ENCODE measurements at places on chromosomes 2 and 18.

DNA sequence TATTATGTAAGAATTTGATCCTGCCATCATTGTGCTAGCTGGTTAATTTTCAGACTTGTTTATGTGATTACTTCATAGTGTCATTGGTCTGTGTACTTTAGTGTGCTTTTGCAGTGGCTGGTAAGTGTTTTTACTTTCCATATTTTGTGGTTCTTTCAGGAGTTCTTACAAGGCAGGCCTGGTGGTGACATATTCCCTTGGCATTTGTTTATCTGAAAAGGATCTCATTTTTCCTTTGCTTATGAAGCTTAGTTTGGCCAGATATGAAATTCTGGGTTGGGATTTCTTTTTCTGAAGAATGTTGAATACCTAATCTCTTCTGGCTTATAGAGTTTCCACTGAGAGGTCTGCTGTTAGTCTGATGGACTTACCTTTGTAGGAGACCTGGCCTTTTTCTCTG lies 72.8 kb upstream of the MC4R start:
- DNase-seq = no peak

GRCh38 chr2:150417278-150417677 lies 70.2 kb downstream of the RND3 start:
- DNase-seq = no peak

- no peak for DNase-seq
Measured at GRCh38 chr2:69890881-69891280, 2.9 kb upstream of the SNRNP27 start.

GRCh38 chr2:19710230-19710629 lies 191.6 kb downstream of the TTC32 start:
- no peak for DNase-seq

DNA sequence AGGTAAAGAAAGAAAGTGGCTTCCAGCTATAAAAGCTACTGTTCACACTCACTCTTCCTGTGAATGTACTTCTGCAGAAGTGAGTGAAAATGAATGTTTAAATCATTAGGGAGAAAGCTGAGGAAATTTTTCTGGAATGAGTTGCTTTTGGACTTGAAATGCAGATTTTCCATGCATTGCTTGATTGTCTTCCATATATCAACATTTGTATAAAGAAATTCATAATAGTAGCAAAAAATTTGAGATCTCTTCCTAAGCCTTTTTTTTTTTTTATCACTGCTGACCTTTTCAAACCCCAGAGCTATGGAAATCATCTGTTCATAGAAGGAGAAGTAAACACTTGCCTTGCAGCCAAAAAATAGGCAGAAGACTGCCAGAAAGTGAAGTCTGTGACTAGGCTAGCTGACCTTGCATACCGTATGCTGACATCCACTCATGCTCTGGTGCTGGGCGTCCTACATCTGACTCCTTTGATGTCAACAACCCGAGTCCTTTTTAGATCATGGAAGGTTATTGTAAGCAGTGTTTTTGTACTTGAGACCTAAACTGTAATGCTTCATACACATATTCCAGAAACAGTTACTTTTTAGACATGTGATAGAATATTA lies 154.5 kb upstream of the RASGRP3 start:
- DNase-seq = no peak

DNA sequence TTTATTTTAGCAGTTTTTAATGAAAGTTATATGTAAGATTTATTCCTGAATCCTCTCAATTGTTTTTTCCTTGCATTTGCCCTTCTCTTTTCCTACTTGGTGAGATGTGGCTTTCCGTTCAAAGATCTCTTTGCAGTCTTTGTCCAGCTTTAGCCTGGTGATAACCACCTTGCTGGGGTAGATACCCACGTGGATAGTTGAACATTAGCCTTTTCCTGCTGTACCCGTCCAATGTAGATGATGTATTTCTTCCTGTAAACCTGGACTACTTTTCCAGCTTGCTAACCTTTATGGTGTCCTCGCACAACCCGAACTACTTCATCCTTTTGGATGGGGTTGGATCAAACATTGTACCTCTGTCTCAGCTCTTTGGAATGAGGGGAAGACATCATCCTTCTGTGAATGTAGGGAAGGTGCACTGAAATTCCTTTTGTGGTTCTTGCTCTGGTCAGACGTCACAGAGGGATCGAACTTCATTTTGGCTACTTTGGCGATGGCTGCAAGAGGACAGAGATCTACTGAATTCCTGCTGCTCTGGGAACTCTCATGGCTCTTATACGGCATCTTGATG lies 293.2 kb upstream of the EPAS1 start:
- DNase-seq = no peak

- DNase-seq = no peak
Measured at GRCh38 chr2:174335988-174336500, 1.3 kb downstream of the SP9 start.

- DNase-seq = no peak
Measured at GRCh38 chr2:216014006-216014405, 655 bp upstream of the MREG start.

DNA sequence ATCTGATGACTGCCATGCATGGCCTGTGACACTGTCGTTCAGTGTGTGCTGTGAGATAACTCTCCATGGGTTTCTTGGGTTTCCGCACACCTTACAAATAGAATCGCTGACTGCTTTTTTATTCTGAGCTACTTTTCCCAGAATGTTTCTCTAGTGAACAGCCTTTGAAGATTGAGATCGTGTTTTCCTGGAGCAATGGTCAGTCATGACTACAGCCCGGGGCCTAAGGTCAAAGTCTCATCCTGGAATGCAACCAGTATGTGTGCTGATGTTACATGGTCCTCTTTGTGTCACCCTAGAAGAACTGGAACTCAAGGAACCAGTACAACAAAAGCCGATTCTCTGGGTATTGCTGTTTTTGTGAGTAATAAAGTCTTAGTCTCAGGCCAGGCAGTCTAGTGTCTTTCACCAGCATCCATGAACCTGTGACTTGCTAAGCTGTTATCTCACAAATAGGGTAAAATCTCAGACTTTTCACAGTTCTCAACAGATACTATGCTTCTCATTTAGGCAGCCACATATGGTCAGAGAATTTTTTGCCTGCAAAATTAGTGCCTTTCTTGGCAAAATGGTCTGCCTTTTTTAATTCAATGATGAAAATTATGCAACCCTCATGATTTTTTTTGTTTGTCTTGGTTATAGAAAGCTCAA lies 124.9 kb upstream of the PIEZO2 start:
- no peak for DNase-seq

- DNase-seq = no peak
Measured at GRCh38 chr18:24446953-24447538, 13.4 kb upstream of the HRH4 start.

GRCh38 chr18:62877411-62878221 lies 162.3 kb downstream of the PHLPP1 start:
- peak; percentile 57 for DNase-seq

GRCh38 chr2:88216641-88217040 lies 46.5 kb downstream of the THNSL2 start:
- DNase-seq = no peak

GRCh38 chr2:46806526-46806925 lies 109.1 kb downstream of the MCFD2 start:
- no peak for DNase-seq

- no peak for DNase-seq
Measured at GRCh38 chr2:230681171-230681545, 31.5 kb upstream of the CAB39 start.

GRCh38 chr2:146659976-146660375 lies 1184.9 kb upstream of the ACVR2A start:
- no peak for DNase-seq

DNA sequence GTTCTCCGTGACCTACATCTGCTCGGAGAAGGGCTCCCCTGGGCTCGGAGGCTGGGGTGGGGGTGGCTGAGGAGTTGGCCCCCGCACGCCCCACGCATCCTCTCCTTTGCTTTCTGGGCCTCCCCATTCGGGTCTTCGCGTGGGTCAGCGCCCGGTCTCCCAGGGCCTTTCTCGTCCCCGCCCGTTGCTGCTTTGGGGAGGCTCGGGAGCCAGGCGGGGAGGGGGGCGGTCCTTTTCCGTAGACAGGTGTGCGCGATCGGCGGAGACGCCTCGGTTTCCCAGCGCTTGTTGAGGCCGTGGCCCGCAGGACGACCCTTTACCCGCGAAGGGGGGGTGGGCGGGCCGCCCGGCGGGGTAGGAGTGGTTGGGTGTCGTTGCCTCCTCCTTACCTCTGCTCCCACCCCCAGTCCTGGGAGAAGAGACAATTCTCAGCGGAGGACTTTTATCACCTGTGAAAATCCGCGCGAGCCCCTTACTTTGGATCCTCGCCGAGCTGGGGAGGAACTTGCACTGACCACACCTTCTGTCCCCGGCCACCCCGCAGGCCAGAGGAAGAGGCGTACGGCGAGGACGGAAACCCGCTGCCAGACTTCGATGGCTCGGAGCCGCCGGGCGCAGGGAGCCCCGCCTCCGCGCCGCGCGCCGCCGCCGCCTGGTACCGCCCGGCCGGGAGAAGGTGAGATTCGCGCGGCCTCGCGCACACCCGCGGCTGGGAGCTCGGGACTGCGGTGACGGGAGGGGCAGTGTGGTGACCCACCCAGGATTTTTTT lies 2.6 kb downstream of the ADCYAP1 start:
- DNase-seq = no peak

DNA sequence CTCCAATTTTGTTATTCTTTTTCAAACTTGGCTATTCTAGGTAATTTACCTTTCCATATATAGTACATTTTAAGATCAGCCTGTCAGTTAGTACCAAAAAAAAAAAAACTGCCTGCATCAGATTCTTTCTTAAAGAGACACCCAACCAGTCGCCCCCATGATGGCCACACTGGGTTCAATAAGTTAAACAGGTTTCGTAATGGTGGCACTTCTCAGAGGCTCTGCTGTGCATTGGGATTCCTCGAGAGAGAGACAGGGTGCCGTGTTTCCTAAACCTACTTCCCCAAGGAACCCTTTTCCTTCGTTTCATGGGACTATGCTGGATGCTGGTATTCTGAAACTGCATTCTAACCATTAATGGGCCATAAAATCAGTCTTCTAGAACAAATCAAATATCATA lies 37.4 kb downstream of the MYO7B start:
- DNase-seq = no peak

DNA sequence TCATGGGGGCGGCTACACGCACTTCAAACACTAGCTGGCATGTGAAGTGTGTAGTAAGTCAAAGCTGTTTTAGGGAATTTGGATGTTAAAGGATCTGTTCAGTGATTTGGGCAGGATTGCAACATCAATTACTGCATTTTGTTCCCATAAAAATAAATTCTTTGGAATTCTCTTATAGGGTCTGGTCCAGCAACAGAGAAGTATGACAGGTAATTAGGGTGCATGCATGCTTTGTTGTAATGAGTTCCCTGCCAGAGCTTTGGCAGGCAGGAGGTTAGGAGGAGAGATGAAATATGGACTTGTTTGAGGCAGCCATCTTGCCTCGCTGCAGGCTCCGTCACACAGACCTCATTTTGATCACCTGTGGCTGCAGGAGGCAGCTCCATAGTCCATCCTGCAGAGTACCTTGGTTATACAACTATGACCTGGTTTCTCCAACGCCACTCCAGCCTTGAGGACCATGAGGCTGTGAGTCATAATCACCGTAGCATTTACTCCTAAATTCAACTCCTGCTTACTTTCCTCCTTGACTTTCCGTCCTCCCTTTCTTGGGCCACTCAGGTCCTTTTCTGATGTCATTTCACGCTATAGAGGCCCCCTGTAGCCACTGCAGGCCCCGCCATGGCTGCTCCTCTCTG lies 26.5 kb upstream of the EML4 start:
- no peak for DNase-seq

DNA sequence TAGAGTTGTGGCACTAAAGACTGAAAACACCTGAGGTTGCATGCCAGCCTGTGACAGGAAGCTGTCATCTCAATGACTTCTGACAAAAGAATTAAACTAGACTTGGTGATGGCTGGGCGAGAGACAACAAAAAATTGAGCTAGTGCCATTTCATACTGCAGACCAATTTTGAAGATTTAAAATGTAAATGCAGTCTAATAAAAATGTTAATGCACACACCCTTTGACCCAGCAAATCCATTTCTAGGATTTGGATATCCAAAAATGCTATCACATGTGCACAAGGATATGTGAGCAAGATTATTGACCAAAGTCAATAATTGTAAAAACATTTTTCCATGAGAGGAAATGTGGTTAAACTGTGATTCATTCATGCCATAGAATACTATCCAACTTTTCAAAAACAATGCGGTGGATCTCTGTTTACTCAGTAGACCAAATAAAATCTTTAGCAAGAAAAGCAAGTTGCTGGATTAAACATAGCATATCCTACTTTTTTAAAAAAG lies 5.6 kb downstream of the FBXO36 start:
- DNase-seq = no peak

DNA sequence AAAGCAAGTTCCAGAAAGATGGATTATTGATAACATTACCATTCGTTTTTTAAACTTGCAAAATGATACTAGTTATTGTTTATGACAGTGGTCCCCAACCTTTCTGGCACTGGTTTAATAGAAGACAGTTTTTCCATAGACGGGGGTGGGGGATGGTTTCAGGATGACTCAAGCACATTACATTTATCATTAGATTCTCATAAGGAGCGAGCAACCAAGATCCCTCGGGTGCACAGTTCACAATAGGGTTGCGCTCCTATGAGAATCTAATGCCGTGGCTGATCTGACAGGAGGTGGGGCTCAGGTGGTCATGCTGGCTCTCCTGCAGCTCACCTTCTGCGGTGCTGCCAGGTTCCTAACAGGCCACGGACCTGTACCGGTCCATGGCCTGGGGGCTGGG lies 86.2 kb downstream of the BCL2 start:
- no peak for DNase-seq

DNA sequence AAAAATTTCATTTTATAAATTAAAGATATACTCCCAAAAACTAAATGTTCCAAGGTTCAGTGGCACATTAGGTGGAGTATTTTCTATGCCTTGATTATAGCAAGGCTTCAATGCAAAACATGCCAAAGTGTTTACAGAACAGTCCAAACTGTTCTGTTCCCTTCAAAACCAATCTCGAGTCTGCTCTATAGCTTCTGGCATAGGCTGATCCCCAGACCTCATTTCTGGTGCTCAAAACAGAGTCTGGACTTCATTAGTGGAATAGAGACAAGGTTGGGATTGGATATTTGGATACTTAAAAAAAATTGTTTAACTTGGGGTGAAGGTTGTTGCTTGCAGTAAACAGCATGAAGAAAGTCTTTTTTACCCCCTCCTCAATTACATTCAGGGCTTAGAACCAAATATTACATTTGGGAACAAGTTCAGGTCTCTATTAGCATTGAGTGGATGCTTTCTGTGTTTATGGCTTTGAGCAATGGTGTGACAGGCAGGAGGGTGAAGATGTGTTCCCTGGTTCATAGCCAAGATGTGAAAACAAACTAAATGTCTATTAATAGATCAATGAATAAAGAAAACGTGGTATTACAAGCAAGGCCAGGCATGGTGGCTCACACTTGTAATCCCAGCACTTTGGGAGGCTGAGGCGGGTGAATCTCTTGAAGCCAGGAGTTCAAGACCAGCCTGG lies 208.1 kb upstream of the RND3 start:
- DNase-seq = no peak

DNA sequence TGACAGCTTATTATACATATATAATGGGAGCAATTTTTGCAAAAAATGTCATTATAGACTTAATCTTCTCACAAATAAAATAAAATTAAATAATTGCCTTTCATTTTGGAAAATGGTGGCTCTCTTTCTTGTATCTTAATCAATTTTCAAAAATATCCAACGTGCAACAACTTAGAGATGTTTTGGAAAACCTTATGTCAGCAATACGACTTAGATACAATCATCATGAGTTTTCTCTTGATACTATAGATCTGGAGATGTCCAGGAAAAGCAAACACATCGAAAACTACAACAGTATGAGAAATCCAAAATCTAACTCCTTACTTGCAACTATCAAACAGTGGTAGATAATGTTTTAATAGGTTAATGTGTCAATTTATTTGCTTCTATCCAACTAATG lies 1529.0 kb downstream of the LRP1B start:
- DNase-seq = no peak

- no peak for DNase-seq
Measured at GRCh38 chr18:74905247-74905646, 303.7 kb downstream of the PTGR3 start.
